Cortex of kidney (tissue), 1 donor: ENCODE measurements at places on chromosomes 12 and 14.

- no peak for DNase-seq
Observed at GRCh38 chr12:125280482-125281377, 215.5 kb downstream of the AACS start.

GRCh38 chr12:69633061-69633460, 22.4 kb upstream of the LRRC10 start:
- DNase-seq = no peak

DNA sequence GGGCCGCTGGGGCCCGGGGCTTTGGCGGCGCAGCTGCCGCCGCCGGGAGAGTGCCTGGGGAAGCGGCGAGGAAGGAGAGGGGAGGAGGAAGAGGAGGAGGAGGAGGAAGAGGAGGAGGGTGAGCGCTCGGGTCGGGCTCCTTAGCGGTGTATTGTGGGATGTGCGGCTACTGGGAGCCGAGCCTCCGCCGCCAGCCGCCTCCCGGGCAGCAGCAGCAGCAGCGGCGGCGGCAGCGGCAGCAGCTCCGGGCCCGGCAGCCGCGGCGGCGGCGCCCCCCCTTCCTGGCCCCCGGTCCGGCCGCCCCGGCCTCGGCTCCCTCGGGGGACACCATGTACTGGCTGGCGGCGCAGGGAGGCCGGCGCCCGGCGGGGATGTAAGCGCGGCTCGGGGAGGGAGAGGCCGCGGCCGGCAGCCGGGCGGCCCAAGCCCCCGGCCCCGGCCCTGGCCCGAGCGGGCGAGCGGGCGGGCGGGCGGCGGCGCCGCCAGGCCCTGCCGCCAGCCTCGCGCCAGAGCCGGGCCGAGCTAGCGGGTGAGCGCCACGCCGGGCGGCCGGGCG, at the start of gene SETD1B:
Gene SETD1B (plus strand): TSS at position 149 of the 556 bp plus-strand sequence. CDS start 729 bp downstream, outside the sequence.
- no peak for DNase-seq

- no peak for DNase-seq
Observed at GRCh38 chr14:61927060-61927459, 164.8 kb downstream of the SNAPC1 start.

DNA sequence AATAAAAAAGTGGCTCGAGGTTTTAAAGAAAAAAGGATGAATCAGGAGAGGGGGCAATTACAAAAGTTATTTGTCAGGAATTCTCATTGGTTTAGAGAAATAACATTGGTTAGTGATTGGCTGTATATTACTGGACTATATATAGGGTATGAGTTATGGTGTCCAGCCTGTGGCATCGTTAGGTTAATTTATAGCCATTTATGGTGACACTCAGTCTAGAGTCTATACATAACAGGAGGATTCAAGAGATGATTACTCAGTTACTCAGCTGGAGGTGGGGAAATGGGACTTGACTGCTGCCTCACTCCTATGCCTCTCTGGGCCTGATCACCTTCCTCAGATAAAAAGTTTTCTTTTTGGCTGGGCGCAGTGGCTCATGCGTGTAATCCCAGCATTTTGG, 25.6 kb upstream of the NFYB start:
- DNase-seq = no peak

DNA sequence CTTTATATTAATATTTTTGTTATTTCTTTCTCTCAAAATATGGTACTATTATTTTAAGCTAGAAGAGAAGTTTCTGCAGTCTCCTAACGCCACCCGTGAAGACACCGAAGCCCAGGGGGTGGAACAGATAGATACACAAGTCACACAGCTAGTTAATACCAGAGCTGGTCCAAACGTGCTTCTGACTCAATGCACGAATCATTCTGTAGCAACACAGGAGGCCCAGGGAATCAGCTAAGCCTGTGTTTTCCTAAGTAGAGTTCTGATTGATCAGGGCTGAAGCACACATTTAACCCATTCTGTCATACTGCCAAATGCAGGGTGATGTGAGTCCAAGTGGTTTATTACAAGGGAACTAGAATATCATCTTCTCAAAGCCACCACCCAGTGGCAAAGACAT, 116.9 kb upstream of the PWP1 start:
- no peak for DNase-seq

GRCh38 chr12:2169940-2170339, 117.2 kb downstream of the CACNA1C start:
- DNase-seq = no peak

- DNase-seq = no peak
Observed at GRCh38 chr14:74134484-74134883, 49.7 kb downstream of the LIN52 start.

DNA sequence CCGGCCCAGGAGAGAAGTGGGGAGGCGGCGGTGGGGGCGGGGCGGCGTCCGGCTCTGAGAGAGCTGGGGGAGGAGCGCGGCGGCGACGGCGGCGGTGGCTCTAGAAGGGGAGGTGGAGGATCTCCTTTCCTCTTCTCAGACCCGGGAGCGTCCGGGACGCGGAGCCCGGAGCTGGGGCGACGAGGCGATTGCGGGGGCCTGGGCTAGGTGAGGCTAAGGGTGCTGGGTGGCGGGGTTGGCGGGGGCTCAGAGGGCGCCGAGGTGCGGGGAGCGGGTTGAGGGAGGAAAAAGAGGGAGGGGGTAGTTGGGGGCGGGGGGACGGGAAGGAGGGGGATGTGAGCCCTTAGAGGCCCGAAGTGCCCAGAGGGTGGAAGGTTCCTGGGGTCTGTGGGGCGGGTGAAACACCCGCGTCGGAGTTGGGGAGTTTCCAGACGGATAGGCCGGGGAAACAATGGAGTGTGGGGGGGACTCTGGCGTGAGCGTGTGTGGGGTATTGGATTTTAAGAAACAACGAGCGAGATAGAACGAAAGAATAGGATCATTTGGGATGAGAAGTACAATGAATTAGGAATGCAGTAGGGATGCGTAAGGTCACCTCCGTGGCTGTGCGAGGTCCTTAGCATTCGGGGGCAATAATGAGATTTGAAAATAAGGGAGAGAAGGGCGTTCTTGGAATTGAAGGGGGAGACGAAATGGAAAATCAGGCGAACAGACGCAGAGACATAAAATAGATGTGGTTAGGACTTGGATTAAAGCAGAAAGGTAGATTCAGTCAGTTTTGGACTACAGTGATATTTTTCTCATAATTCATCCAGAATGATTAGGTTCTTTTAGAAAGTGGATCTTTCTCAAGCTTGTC, at the start of gene SPATS2:
Gene SPATS2 (plus strand): TSS at position 82 of the 859 bp plus-strand sequence. CDS start 93,551 bp downstream, outside the sequence.
- DNase-seq = no peak

DNA sequence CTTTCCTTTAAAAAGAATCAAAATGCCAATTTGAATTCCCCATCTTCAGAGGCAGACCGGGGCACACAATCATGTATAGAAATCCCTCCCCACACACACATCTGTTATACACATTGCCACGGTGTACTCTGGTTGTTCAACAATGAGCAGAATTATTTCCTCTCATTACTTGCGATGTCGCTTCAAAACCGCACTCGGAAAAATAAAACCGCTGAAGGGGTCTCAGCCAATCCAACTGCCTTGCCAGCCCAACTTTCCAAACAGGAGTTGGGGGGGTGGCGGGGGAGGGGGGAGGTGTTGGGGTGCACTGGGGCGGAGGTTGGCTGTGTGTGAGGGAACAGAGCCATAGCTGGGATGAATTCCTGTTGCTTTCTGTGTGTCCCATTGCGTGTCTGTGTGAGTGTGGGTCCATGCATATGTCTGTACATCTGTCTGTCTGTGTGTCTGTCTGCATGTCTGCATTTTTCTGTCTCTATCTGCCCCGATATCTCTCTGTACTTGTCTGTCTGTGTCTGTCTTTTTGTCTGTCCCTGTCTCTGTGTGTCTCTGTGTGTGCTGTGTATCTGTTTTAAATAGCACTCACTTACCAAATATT, 163.6 kb upstream of the TBX3 start:
- DNase-seq = no peak

DNA sequence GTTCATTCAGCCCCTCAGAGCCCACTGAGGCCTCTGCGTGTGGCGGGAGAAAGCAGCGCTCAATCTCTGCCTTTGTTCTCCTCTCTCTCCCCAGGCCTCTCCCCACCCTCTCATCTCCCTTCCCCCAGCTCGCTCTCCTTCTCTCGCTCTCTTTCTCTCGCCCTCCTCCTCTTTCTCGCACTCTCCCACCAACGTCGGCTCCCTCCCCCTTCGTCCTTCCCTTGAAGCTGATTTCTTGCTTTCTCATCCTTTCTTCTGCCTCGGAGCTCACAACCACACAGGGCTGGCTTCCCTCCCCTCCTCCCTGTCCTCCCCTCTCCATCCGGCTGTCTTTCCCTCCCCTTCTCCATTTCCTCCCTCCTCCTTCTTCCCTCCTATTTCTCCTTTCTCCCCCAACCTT, 96.4 kb downstream of the LRRC74A start:
- no peak for DNase-seq

DNA sequence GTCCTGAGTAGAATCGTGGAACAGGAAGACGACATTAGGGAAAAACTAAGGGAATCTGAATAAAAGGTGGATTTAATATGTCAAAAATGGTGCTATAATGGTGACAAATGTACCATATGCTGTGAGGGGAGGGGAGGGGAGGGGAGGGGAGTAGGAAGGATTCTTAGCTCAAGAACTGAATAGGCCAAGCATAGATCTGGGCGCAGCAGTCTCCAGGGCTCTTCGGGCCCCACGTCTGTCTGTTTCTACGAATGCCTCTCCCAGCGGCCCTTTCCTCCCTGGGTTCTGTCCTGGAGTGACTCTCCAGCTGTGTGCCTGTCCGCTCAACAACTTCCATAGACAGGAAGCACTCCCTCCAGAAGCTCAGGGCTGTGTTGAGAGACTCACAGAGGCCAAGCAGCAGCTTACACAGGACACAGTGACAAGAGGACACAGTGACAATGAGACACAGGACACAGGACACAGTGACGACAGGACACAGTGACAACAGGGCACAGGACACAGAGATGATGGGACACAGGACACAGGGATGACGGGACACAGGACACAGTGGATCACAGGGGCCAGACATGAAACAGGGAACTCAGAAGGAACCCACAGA, 42.4 kb upstream of the PPP2R5C start:
- no peak for DNase-seq

DNA sequence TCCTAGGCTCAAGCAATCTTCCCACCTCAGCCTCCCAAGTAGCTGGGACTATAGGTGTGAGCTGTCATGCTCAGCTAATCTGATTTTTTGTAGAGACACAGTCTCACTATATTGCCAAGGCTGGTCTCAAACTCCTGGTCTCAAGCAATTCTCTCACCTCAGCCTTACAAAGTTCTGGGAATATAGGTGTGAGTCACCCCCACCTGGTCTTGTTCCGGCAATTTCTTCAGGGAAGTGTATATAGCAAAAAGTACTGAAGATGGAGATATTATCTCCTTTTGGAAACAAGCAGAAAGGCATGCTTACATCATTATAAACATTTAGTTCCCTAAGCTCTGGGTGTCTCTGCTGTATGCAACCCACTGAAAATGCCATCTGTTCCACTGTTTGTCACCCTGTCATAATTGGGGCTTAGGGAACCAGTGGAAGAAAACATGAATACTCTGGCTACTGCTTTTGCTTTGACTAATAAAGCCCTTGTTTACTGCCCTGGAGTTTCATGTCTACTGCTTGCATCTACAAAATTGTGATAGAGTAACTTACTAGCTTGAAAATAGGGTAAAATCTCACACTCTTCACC, 940.2 kb downstream of the GALC start:
- DNase-seq = no peak

DNA sequence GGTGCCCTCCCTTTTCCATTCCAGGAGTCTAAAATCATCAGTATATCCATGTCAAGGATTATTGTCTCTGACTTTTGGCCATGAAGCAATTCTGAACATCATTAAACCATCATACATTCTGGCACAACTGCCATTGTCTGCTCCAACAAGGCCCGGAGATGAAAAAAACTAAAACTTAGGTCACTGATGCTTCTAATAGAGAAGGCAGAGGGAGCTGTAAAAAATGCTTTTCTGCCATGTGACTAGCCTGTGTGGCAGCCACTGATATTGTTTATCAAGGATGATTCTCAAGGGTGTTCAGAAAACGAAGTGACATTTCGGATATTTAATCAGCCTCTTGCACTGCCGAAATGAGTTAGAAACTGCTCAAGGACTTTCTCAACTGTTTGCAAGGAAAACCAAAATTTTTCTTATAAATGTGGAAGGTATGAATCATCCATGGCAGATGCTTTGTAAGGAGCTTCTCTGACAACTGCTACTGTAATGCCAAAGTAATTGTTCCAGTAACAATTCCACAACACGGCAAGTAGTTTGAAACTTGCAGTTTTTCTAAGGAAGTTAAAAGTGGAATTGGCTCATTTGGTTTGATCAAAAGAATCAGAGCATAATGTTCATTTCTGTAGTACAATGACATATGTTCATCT, 1076.5 kb upstream of the FLRT2 start:
- DNase-seq = no peak

- DNase-seq = no peak
Observed at GRCh38 chr12:45878630-45879255, 111.6 kb downstream of the SCAF11 start.

DNA sequence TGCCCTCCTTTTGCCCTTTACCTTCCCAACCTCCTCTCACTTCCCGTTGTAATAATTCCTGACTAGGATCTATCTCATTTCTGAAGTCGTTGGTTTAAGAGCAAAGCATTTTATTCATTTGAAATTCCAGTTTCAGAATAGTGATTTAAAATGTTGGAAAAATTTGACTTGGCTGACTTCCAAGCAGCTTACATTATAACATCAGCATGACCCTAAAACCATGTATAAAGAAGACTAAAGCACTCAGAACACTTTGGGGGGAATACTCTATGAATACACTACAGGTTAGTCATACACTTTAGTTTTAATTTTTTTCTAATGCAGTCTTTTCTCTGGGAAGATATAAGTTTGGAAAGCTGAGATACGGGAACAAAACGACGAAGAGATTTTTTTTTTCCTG, 161.1 kb downstream of the BTG1 start:
- no peak for DNase-seq

- no peak for DNase-seq
Observed at GRCh38 chr12:44972746-44973421, 78.0 kb downstream of the DBX2 start.

DNA sequence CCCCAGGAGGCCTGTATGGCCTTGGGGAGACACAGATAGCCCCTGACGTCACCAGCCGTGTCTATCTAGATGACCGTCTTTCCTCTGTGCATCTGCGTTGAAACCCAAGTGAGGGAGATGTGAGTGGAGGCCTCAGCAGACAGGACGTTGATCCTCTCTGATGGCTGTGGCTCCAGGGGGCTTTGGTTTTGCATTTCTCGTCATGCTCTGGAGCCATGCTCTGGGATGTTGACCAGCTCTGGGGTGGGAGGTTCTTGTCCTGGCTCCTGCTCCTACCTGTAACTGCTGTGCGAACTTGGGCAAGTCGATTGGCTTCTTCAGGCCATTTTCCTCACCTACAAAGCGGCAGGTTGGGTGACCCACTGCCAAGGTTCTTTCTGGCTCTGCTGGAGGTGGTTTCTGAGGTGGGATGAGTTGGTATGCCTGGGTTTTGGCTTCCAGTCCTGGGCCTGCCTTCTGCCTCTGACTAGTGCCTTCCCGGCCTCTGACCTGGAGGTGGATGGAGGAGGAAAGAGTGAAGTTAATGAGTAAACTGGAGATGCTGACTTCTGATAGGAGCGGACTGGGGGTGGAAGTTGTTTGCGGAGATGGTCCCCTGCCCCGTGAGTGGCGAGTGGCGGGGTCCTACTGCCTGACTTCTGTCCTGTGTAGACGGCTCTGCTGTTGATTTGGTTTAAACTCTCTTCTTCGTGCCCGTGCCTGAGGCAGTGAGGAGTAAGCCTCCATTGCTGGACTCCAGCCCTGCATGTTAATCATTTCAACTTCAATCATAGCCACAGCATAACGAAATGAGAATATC, 8.4 kb downstream of the TSPAN9 start:
- DNase-seq = no peak

- DNase-seq = no peak
Observed at GRCh38 chr14:101118233-101118632, 214.7 kb upstream of the RTL1 start.
